Endothelial cell (in vitro differentiated cells): ENCODE measurements at places on chromosomes 5 and 9. TPM values are rescaled to one million over a fixed set of nuclear protein-coding genes. Genes with fewer than 3 reads are reported as not detected.

DNA sequence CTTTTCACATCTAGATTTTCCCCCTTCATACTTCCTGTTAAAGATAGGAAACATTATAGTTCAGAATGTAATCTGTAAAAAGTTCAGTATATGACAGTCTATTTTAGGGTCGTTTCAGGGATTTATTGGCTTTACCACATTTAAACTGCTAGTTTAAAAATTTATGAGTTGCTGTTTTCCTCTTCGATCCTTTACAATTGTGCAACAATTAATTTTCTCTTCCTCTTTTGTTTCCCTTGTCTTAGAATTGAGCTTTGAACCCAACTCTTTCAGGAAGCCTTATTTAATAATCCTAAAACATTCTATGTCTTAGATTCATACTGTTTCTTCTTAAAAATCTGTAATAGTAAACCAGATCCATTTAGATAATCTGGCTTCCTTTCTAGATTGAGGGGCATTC lies 16.4 kb downstream of the ZSWIM6 start:
- DNase-seq, result no peak

GRCh38 chr9:109241207-109241606 lies 74.2 kb upstream of the FRRS1L start:
- DNase-seq, result no peak

GRCh38 chr9:106648799-106649198 lies 214.2 kb upstream of the ZNF462 start:
- no peak for DNase-seq

GRCh38 chr9:21964925-21965385 lies 29.2 kb downstream of the CDKN2A start:
- DNase-seq, result peak; percentile 16

DNA sequence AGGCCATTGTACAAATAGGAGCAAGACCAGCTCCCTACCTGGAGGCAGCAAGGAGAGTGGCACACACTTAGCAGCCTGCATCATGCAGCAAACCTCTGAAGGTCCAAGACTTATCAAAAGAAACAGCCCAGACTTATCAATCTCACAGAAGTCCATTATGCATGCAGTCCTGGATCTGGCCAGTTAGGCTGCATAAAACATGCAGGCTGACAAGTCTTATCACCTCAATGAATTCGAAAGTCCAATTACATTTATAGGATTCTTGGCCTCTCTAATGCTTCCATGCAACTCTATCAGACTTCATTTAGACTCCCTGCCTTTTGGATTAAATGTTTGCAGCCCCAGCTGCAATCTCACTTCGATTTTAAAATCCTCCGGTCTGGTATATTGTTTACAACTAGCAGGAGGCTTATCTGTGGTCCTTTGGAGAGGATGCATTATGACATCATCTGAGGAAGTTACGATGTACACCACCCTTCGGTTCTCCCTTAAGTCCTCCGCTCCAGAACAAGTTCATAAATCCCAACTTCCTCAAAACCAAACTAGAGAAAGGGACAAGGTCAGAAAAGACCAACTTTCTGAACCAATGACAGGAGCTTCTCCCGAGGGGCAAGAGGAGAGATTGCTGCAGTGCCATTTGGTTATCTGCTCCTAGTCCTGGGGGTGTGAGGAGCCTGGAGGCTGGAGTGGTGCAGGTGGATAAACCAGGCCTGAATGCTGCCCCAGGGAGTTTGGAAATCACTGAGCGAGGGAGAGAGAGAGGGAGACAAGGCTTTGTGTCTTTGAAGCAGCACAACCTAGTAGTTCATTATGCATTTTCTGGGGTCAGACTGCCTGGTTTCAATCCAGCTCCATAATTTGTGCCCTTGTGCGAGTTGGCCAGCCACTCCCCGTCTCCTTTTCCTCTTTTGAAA lies 313.9 kb downstream of the TLE1 start:
- no peak for DNase-seq

- peak; percentile 54 for DNase-seq
These were observed 44.0 kb upstream of the SVEP1 start for GRCh38 chr9:110623462-110624025.

- no peak for DNase-seq
These were observed 98.5 kb downstream of the EBF1 start for GRCh38 chr5:159001247-159001646.

- DNase-seq, result no peak
These were observed 73.2 kb downstream of the KIAA1958 start for GRCh38 chr9:112559629-112560413.

DNA sequence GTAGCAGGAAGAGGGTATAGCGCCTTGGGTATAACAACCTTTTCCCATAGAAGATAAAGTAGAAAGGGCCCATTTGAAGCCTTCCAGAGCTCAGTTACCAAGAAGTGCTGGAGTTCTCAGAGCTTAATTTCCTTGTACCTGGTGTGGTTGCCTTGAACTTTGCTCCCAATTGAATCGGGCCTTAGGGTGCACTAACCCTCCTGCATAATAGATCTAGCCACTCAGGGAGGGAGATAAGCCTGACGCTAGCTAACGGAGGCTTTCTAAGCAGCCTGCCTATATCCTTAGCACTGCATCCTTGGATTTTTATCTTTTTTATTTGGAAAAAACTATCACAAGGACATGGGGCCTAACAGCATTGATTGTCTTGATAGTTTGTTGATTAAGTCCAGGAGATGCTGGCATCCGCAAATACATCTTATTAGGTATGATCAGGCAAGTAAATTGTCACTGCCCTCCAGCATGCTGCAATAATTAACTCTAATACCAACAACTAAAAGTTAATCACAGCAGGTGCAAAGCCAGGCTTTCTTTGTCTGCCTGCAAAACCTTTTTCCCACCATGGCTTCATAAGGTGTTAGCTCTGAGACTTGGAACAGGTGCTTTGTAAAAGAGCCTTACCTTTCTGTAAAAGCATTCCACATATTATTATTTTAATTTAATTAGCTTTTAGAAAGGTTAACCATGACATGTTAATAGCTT lies 199.4 kb downstream of the SREK1 start:
- no peak for DNase-seq

DNA sequence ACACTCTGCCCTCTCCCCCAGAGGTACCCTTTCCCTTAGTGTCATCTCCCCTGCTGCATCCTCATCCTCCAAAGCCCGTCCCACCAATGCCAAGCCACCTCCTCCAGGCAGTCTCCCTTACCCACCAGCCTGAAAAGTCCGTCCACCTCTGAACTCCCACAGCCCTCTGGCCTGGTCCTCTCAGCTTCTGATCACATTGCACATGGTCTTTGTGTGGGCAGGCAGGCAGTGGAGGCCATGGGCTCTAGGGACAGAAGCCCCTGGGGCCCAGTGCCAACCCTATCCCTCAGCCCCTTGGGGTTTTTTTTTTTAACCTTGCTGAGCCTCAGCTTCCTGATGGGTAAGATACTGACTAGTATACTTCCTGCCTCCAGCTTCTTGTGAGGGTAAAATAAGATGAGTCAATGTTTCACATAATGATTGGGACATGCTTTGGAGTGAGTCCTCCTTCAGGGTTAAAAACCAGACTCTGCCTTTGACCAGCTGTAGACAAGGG lies 19.4 kb downstream of the CSF1R start:
- no peak for DNase-seq

DNA sequence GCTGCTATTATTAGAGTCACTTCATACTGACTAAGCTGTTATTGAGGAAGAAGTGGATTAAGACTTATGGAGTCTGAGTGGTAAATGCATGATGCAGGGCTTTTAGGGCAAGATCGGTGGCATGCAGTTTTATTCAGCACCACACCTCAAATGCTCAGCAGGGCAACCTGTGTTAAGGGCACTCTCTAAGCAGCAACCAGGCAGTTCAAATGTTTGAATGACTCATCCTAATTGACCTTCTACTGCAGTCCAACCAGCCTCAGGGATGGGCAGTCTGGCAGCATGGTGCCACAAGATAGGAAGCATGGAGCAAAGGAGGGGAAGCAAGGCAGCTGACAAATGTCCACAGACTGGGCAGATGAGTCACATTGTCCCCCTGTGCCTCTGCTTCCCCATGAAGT lies 80.2 kb upstream of the MIER3 start:
- no peak for DNase-seq

GRCh38 chr5:97142521-97143254 lies at the start of gene LIX1:
Gene LIX1 (minus strand): TSS chr5:97142611. CDS start chr5:97142576, 35 bp downstream.
- DNase-seq, result peak; percentile 29

- DNase-seq, result no peak
These were observed 18.0 kb upstream of the FBP2 start for GRCh38 chr9:94611638-94612068.

GRCh38 chr9:88807426-88807825 lies 183.8 kb upstream of the S1PR3 start:
- no peak for DNase-seq

- no peak for DNase-seq
These were observed 1783.5 kb upstream of the WWC1 start for GRCh38 chr5:166507810-166508425.

DNA sequence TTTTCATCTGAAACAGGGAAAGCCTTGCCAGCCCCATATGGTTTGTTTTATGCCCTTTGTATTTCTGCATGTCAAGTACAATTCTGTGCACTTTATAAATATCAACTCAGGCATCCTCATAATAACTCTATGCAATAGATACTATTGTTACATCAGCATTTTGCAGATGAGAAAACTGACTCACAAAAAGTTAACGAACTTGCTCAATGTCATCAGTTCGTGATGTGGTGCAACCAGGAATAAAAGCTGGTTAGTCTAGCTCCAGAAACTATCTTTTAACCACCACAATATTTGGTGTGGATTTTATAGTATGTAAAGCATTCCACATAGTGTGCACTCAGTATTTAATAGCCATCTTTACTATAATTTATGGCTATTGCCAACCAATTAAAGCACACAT lies 134.9 kb downstream of the MRPS30 start:
- DNase-seq, result no peak

DNA sequence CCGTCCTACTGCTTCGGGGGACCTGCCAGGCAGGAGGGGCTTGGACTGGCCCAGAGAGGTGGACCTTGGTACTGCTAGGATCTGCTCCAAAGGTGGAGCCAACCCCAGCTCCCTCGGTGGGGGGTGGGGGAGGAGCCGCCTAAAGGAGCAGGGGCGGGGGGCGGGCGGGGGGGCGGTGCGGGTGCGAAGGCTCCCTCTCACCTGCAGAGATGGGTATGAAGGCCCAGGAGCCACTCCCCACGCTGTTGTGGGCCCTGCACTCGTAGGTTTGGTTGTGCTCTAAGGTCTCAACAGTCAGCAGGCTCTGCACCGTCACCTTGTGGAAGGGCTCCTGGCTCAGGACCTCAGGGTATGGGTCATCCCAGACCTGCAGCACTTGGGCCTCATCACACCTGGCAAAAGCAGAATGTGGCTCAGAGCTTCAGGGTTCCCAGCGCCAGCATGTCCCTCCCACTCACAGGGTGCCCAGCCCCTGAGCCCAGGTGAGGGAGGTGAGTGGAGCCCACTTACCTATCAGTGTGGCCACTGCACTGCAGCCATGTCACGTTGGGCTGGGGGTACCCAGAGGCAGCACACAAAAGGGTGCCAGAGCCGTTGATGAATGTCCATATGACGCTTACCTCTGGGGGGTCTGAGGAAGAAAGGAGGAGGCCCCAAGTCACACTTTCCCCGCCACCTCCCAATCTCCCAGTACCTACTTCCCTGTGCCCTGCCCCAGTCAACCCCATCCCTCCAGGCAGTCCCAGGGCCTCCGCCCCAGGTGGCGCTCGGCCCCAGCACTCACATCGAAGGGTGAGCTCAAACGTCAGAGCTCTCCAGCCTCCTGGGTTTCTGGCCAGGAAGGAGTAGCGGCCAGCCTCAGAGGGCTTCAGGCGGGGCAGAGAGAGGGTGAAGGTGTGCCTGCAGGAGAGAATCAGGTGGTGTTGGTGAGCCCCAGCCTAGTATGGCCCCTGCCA lies 16.4 kb downstream of the CSF1R start:
- no peak for DNase-seq

DNA sequence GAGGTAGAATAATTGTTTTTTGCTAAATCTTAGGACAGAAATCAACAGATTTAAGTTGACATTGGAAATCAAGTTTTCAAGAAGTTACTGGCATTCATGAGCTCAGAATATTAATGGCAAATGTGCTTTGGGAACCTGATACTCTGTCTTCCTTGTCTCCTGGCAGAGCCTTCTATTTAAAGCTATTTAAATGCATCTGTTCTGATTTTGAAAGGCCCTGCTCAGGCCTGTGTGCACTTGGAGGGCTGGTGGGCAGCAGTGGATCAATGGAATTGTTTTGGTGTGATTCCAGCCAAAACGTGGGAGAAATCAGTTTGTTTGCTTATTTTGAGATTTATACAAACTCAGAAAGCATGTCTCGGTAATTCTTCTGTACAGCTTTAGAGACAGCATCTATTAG lies 38.5 kb downstream of the FBXL7 start:
- DNase-seq, result no peak

GRCh38 chr9:438961-439768 lies 224.5 kb downstream of the DOCK8 start:
- no peak for DNase-seq

DNA sequence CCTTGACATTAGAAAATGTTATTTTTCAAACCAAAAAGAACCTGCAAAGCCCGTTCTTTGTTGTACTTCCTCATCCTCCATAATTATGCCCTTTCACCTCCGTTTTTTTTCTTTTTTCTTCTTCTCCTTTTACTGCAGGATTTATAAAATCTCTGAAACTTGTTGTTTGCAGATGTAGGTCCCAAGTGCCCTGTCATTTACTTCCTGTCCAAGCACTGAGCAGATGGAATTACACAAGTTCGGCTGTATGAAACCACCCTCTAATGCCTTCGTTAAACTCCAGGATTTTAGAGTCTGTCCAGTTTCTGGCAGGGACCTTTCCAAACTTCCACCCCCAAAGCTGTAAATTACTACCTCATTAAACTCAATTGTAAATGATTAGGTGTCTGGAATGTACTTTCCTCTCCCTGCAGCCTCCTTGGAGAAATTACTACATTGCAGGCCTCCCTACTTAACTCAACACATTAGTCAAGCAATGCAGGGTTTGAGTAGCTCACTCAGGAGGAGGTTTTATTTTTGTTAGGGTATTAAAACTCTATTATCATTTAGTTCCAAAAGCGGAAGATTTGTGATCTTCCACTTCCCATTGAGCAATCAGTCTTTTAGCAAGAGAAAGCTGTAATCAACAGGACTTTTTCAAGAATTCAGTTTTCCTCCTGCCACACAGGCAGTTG lies 125.6 kb upstream of the LPAR1 start:
- no peak for DNase-seq

GRCh38 chr9:81462801-81463200 lies 226.5 kb downstream of the TLE1 start:
- DNase-seq, result no peak

The BARHL1 gene
- total RNA-seq, result 2.4 TPM

The MSX2 gene
- total RNA-seq, result 0.56 TPM

The SSBP2 gene
- 149 TPM for total RNA-seq

The GKAP1 gene
- total RNA-seq, result 3.5 TPM

The GPR151 gene
- not detected for total RNA-seq

The TBC1D9B gene
- 138 TPM for total RNA-seq

The PCDHGB6 gene
- 60.0 TPM for total RNA-seq

The TICAM2 gene
- total RNA-seq, result 1.9 TPM

The PCDHGB4 gene
- total RNA-seq, result 13.2 TPM

The SPATA31E1 gene
- 0.05 TPM for total RNA-seq

The PDLIM4 gene
- 8.5 TPM for total RNA-seq

The PDE6A gene
- not detected for total RNA-seq

The GGTA1 gene
- 19.7 TPM for total RNA-seq

The PTPN3 gene
- total RNA-seq, result 0.62 TPM

The SHISAL2B gene
- total RNA-seq, result 1.4 TPM
